Smooth muscle cell of the pulmonary artery (primary cell): ENCODE measurements at places on chromosomes 5 and 9. TPM values are rescaled to one million over a fixed set of nuclear protein-coding genes. Genes with fewer than 3 reads are reported as not detected.

ACTBL2 gene
- 0.03 TPM in 1 of 2 replicates, not detected in the other for total RNA-seq

PDE8B gene
- total RNA-seq = 0.40 and 0.46 TPM in 2 replicates

PCDHGA5 gene
- total RNA-seq = 1.8 and 2.3 TPM in 2 replicates

ASS1 gene
- total RNA-seq = 86.8 and 138 TPM in 2 replicates
